Kidney (tissue), 22 donors: ENCODE measurements at places on chromosomes 1 and 21. TPM values are rescaled to one million over a fixed set of nuclear protein-coding genes. Genes with fewer than 3 reads are reported as not detected.

DNA sequence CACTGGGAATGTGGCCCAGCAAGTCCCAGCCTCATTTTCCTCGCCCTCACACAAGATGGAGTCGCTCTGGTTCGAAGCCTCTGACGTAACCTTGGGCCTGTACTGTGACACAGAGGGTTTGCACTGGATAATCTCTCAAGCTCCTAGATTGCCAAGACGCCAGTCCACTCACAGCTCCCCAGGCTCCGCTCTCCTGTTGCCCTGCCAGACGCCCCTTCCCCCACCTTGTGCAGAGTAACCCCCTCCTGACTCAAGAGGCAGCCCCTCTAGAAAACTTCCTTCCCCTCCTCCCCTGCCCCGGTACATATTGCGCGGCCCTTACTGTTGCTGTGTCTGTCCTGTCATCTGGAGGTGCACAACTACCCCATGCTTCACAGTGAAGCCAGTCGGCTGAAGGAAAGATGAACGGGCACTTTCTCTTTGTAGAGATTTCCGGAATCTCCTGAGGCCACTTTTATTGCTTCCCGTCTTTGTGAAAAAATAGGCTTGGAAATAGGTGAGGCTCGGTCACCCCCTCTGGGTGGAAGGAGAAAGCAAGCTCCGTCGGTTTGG, 981 bp upstream of the KIAA1614 start:
- peak; percentile 68 for DNase-seq

DNA sequence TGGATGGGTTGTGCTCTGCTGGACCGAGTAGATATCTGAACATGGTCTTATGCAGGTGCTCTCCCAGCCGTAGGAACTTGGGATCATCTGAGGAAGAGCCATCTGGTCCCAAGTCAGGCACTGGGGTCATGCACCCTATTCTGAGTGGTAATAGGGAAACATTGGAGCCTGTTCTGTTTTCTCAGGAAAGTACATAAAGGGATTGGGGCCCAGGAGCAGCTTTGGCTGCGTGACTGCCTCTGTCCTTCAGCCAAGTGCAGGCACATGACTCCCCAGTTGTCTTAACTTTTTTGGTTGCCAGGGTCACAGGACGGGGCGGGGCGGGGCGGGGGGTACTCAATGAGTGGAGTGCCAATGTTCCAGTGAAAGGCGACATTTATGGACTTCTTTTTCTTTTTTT, 11.5 kb downstream of the PFKFB2 start:
- DNase-seq: no peak

The EDARADD gene
- 0.82 TPM for total RNA-seq

- DNase-seq: peak; percentile 14
Observed at GRCh38 chr1:31013187-31013864, 52.2 kb downstream of the PUM1 start.

DNA sequence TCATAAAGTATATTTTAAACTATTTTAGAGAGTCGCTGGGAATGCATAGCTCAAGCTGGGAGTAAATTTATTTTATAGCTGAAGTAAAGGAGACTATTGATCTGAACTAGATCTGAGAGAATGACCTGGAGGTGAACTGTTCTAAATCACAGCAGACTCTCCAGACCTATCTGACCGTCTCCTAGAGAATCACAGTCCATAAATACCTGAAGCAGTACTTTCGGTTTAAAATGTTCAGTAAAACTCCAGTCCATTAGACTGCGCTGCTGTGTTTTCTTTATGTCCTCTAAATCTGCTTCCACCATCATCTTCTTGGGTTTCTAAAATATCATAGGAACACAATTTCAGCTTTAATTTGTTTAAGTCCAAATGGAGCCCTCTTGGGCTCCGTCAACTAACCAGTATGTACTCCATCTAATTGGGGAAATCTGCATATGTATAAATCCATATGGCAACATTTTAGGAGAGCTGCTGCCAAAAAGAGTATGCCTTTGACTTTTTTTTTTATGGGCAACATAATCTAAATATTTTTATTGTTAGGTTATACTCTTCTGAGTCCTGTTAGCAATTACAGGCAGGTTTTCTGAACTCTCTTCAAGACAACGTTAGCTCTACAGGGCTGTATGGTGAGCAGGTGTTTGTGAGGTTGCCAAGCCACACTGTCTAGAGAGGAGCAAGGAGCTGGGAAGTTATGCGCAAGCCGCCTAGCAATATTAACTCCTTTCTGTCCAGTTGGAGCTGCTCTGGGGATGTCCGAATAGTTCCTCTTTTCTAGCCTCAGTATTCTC, 111.2 kb downstream of the SPAG17 start:
- no peak for DNase-seq

The TESK2 gene
- 2.7 TPM for total RNA-seq

The INTS3 gene
- total RNA-seq: 74.8 TPM

GRCh38 chr1:115717541-115717940, 51.0 kb downstream of the CASQ2 start:
- peak; percentile 59 for DNase-seq

GRCh38 chr1:11045428-11046269, 1.4 kb downstream of the MASP2 start:
- peak; percentile 66 for DNase-seq

DNA sequence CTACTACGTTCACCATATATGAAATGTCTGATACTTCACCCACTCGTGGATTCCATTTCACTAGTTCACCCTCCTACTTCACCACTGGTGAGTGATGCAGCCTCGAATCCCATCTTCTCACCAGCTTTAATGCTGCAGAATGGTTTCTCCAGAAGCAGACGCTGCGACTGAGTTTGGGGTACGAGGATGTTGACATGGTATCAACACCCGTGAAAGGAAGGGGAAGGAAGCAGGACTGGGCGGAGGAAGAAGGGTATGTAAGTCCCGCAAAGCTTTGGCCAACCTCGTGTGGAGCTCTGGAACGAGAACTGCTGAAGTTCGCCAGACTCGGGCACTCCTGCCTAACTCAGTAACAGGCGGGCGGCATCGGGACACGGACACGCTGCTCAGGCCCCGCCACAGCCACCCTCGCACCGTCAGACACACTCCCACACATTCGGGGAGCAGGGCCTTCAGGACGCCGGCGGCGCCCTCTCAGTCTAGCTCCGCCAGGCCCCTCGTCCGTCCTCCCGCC, 833 bp upstream of the DIP2A start:
- DNase-seq: no peak

- DNase-seq: no peak
Observed at GRCh38 chr1:229597877-229598276, 28.0 kb downstream of the TAF5L start.

The SEC16B gene
- 4.8 TPM for total RNA-seq

The CXADR gene
- total RNA-seq: 34.4 TPM

The OLFML2B gene
- 6.7 TPM for total RNA-seq

GRCh38 chr1:229844675-229845074, 218.6 kb downstream of the URB2 start:
- no peak for DNase-seq

DNA sequence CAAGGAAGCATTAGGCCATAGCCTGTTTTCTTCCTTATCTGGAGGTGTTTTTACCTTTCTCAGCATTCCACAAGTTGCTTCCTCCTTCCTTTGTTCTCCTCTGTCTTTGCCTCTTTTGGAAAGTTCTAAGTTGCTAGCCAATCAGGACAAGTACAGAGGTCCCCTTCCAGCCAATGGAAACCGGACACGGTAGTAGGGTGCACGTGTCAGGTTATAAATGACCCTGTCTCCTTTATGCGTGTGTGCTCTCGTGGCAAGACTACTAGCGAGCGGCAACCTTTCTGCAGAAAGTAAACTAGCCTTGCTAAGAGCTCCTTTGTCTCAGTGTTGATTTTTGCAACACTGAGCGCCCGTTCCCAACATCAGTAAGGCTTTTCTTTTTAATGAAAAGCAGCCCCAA, 1.5 kb upstream of the ACADM start:
- no peak for DNase-seq

DNA sequence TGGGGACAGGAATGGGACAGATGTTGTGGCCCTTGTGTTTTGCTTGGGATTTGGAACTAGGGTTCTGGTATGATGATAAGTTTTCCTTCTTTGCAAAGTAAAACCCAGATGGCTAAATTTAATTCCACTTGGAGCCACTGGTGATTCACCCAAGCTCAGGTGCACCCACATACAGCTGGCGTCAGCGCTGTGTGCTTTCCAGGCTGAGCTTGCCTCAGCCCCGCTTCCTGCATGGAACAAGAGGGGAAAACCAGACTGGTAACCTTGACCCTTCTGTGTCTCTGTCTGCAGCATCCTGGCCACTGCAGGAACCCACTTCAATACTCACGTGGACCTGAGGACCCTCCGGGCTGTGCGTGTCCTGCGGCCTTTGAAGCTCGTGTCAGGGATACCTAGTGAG, 94.2 kb downstream of the CACNA1E start:
- DNase-seq: no peak

The CRYAA gene
- total RNA-seq: not detected

The SORT1 gene
- 169 TPM for total RNA-seq

- no peak for DNase-seq
Observed at GRCh38 chr1:59085101-59085500, 211.8 kb upstream of the FGGY start.

The ELAPOR1 gene
- total RNA-seq: 1.3 TPM

The GUCA2B gene
- total RNA-seq: not detected

DNA sequence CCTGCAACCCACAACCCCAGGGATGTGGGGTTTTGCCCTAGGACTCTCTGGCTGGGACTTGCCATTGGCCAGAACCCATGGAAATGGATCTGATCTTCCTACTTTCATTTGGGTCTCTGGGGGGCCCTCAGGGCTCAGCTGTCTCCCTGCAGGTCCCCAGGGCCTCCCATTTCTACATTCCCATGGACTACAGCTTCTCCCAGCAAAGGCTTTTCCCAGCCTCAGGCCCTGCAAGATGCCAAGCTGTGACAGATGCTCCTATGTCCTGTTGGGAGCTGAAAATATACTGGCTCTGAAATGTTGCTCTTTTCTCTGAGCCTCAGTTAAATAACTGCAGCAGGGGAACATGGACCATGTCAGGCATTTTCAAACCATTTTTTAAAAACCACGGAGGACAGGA, 99.5 kb upstream of the IGSF21 start:
- DNase-seq: no peak

The TAS1R1 gene
- not detected for total RNA-seq

The FCAMR gene
- total RNA-seq: 1.8 TPM

- peak; percentile 22 for DNase-seq
Observed at GRCh38 chr1:218585511-218586184, 240.5 kb downstream of the TGFB2 start.

DNA sequence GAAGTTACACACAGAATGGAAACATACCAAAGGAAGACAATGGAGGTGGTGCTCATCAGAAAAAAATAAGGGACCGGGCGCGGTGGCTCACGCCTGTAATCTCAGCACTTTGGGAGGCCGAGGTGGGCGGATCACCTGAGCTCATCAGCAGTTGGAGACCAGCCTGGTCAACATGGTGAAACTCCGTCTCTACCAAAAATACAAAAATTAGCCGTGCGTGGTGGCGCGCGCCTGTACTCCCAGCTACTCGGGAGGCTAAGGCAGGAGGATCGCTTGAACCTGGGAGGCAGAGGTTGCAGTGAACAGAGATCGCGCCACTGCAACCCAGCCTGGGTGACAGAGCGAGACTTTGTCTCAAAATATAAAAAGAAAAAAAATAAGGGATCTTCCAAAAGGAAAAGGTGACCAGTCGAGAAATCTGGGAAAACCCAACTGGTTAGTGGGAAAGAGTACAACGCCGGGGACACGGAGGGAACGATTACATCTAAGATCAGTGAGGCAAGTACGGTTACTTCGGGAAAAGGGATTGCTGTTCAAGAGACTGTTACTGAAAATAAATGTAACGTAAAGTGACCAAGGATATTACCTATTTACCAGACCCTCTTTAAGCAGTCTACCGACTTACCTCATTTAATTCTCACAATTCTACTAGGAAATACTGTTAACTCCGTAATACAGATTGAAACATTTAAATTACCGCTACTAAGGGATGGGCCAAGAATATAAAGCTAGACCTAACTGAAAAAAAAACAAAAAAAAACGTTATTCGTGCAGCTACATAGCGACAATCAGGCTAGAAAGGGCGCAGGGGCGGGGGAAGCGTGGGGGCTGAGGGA, 822 bp downstream of the CCT3 start:
- DNase-seq: no peak

The TCHHL1 gene
- not detected for total RNA-seq

GRCh38 chr1:224783006-224783651, 146.3 kb upstream of the DNAH14 start:
- DNase-seq: no peak

The EVI5 gene
- total RNA-seq: 36.5 TPM

- DNase-seq: no peak
Observed at GRCh38 chr1:58439946-58440345, 106.6 kb downstream of the OMA1 start.

DNA sequence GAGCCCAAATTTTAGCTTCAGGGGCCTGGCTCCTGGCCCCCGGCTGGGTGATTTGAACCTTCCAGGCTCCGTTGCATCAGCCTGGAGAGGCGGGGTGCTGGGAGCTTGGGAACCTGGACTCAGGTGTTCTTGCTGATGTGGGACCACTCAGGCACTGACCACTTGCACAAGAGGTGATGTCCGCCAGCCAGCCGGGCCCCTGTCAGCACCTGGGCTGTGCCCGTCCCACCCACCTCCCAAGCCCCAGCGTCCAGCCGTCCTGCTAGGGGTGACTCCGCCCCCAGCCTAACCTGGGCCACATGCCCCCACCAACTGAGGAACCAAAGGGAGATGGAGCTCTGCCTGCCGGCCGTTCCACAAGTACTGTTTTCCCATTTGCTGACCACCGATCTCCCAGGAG, 47.4 kb upstream of the ARHGEF16 start:
- DNase-seq: no peak

DNA sequence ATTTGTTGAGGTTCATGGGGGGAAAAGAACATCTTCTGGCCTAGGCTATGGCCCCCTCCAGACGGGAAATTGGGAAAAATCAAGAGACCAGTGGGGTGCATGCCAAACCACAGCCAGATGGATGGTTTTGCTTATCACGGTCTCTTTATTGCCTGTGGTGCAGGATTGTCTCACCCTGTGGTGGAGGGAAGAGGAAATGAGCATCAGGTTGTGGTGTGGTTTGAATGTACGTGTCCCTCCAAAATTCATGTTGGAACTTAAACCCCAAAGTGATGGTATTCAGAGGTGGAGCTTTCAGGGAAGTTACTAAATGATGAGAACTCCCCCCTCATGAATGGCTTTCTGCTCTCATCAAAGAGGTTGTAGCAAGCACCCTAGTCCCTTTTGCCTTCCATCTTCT, 525.7 kb downstream of the NPHP4 start:
- no peak for DNase-seq

GRCh38 chr1:18191481-18192155, 84.0 kb downstream of the IGSF21 start:
- no peak for DNase-seq

- DNase-seq: no peak
Observed at GRCh38 chr21:16569679-16570078, 839.9 kb downstream of the USP25 start.

The NBPF12 gene
- total RNA-seq: 13.3 TPM

- no peak for DNase-seq
Observed at GRCh38 chr1:221779771-221780170, 37.9 kb upstream of the DUSP10 start.

DNA sequence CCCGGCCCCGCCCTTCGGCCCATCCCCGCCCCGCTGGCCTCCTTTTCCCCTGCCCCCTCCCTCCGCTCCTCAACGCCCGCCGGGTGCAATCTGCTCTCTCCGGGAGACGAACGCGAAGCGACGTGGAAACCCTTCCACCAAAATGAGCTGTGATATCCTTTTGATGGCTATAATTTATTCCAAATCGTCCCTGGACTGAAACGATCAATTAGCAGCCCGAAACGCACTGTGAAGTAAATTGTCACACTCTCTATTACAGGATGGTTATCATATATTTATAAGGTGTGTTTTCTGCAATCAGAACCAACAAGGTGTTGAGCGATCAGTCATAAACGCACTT, 134.6 kb upstream of the BARHL2 start:
- DNase-seq: no peak
